Left lobe of liver (tissue), 2 donors: ENCODE measurements at places on chromosomes 2 and 18. TPM values are rescaled to one million over a fixed set of nuclear protein-coding genes. Genes with fewer than 3 reads are reported as not detected.

DNA sequence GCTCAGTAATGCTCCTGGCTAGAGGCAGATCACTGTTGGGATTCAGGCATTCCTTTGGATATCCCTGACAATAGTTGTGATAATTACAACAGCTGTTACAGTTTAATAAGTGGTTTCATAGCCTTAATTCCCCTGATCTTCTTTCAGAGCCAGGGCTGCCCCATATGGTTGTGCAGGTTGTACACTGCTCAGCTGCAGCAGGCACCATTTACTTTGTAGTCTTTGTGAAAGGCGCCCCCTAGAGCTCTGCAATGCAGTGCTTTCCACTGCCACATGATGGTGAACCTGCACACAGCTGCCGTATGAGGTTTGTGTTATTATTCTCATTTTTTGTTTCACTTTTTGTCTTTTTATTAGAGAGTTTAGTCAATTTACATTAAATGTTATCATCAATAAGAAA is 239.1 kb downstream of the KCNS3 start:
- no peak for DNase-seq

MC5R gene
- not detected for total RNA-seq

GRCh38 chr2:96207073-96207773 is 1.4 kb downstream of the STARD7 start:
- no peak for DNase-seq

SERPINB10 gene
- not detected for total RNA-seq

DNA sequence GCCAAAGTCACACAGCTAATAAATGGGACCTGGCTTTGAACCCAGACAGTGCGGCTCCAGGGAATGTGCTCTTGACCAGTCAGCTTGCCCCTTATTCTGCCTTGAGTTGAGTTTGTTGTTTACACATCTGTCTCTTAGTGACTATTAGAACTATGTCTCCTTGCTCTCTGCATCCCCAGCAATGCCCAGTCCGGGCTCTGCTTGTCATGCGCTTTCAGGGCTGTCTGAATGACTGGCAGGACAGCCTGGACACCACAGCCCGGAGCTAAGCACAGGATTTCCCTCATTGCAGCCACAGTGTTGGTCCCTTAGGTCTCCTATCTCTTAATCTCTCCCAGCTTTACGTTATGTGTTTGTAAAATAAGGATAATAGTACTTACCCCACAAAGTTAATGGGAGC is 246.4 kb upstream of the RAB12 start:
- no peak for DNase-seq

DNA sequence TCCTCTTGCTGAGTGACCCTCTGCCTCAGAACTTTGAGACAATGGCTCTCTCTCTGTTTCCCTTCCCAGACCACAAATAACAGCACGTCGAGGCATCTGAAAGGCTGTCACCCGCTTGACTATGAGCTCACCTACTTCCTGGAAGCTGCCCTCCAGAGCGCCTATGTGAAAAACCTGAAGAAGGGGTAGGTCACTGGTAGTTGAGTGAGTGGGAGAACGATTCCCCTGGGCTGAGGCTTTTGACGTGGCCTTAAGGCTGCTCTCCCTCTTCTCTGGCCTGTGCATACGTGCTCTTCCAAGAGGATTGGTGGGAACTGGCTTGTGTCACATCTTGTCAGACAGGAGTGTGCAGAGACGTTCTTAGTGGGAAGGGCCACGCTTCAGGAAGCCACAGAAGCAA is 63.1 kb upstream of the MCFD2 start:
- no peak for DNase-seq

TCF23 gene
- total RNA-seq = 0.10 TPM

- no peak for DNase-seq
Measured at GRCh38 chr2:127969446-127969845, 58.4 kb downstream of the SAP130 start.

- DNase-seq = no peak
Measured at GRCh38 chr2:165494573-165494972, 25.1 kb downstream of the CSRNP3 start.

RIT2 gene
- total RNA-seq = not detected

DNA sequence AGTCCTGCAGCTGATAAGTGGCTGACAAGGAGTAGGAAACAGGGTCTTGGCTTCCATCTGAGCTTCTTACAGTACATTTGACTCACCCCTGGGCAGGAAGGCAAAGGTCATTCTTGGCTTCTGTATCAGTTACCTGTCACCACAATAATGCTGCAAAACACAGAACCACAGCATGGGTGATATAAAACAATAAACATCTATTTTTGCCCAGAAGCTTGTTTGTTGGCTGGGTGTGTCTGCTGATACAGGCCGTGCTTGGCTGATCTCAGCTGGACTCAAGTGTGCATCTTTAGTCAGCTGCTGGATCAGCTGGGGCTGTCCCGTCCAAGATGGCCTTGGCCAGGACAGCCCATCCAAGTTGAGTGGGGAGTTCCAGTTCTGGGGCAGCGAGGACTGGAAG is 34.7 kb downstream of the ONECUT2 start:
- no peak for DNase-seq
